ENCODE measurements at places on chromosomes 13 and 19. TPM values are rescaled to one million over a fixed set of nuclear protein-coding genes. Genes with fewer than 3 reads are reported as not detected.

DNA sequence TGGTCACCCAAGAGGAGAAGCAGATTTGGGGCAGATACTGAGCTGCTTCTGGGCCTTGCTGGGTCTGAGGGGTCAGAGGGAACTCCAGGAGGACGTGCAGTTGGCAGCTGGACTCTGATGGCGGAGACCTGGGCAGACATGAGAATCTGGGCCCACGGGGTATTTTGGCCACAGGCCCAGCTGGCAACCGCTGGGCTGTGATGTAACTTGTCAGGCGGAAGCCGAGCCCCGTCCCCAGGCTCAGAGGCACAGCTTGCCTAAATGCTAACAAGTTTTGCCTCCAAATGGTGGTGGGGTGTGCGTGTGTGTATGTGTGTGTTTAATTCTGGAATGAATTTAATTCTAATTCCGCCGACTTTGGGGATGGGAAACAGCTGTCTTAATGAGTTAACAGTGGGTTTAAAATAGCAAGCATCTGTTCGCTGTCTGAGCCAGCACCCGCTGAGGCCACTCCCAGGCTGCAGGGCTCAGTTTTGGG, 11.6 kb downstream of the ZNRF4 start:
- DNase-seq: no peak

GRCh38 chr13:40333226-40333625, 333.2 kb downstream of the FOXO1 start:
- DNase-seq: no peak

RXFP2 gene
- total RNA-seq: not detected

MISP gene
- total RNA-seq: 15.9 TPM

RNF113B gene
- not detected for total RNA-seq

SPC24 gene
- total RNA-seq: 1.1 TPM

FCAR gene
- total RNA-seq: 3.2 TPM

DNA sequence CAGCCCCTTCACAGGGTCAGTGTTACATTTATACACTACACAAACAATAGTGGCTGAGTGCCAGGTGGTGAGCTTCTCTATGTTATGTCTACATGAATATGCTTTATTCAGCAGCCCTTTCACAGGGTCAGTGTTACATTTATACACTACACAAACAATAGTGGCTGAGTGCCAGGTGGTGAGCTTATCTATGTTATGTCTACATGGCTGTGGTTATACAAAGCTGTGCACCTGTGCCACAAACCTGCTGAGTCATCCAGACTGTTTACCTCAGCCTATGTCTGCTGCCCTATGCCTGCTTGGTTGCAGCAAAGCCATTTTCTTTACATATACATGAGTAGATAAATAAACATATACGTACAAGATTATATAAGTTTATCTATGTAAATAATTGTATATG, 76.5 kb downstream of the ZNF726 start:
- no peak for DNase-seq

GRCh38 chr19:42397263-42398166, 7.4 kb upstream of the CNFN start:
- no peak for DNase-seq

GRCh38 chr19:49407079-49407478, 16.2 kb downstream of the PTH2 start:
- no peak for DNase-seq
